Suppressor macrophage (primary cell): ENCODE measurements at places on chromosomes 2 and 18.

DNA sequence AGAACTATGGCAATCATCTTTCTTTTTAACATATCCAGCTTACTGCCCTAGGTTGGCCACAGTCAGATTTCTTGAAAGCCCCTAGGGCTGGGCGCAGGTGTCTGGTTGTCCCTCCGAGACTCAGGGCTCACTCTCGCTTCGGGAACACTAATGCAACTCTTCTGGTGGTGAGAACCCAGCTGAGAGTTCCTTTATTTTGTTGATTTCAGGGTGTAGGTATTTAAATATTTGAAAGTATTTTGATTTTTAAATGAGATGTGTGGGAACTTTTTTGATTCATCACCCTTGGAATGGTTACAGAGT lies 40.7 kb downstream of the INPP4A start:
- no peak for DNase-seq

- peak; percentile 31 for DNase-seq
Observed at GRCh38 chr2:127007652-127008051, 99.3 kb downstream of the BIN1 start.

DNA sequence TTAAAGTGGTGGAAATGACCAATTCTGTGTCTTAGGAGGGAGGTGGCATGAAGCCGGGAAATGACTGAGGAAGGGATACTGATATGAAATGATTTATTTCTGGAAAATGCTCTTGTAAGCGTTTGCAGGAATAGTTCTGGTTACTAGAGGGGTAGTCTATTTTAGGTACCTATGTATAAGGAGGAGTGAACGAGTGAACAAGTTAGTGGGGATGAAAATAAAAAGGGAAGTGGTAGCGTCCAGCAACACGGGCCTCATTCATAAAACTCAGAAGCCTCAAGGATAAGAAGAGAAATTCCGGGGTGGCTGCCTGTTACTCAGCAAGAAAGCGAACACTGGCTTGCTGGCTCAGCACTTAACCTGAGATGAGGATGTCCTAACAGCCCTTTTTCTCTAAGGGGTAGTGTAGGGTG lies 303.3 kb downstream of the NCKAP5 start:
- DNase-seq = no peak

DNA sequence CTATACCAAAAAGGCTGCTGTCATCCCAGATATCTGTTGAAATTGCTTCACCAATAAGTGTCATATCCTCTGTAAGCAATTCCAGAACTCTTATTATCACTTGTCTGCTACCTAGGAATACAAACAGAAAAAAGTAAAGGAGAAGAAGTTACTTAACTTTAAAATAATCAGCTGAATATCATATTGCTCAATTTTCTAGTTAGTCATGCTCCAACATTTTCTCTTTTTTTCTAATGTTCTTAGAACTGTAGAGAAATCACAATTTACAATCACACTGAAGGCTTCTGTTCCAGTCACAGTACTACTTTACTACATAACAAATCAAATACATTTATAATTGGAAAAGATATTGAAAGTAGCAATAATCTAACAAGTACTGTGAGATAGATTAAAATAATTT lies 17.4 kb downstream of the RTTN start:
- no peak for DNase-seq

- no peak for DNase-seq
Observed at GRCh38 chr2:43569921-43570320, 25.9 kb downstream of the THADA start.

DNA sequence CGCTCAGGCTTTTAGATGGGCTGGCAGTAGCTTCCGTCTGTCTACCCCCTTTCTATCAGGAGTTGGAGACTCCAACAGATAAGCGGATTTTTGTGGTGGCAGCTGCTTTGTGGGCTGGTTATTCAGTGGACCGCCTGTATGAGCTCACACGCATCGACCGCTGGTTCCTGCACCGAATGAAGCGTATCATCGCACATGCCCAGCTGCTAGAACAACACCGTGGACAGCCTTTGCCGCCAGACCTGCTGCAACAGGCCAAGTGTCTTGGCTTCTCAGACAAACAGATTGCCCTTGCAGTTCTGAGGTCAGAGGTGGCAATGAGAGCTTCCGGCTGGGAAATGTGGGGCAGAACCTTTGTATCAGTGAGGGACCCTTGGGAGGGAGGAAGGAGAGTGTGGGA lies 14.8 kb downstream of the CAD start:
- DNase-seq = no peak

DNA sequence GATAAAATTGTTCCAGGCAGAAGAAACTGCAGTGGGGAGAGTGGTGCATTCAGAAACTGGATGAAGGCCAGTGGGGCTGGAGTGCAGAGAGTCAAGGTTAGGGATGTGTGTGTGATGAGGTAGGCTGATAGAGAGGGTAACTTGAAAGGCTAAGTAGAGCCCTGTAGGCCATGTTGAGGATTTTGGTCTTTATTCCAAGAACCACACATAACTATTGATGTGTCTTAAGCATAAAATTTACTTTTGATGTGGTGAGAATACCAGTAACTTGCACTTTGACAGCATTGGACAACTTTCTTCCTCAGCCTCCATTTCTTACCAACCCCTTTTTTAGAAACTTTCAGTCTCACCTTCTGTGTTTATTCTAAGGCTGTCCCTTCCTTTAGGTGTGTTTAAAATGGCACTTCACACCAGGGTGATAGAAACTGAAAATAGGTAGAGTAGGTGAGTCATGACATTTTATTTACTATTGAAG lies 22.6 kb downstream of the MTX2 start:
- no peak for DNase-seq

DNA sequence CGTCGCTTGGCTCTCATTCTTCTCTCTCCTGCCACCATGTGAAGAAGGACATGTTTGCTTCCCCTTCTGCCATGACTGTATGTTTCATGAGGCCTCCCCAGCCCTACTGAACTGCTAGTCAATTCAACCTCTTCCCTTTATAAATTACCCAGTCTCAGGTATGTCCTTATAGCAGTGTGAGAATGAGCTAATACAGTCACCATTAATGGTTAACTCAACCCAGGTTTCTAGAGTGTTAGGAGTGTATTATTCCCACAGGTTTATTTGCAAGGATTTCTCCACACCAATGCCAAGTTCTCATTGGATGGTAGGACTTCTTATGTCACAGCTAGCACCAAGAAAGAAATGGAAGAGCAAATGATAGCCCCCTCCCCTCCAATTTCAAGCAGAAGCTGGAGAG lies 71.9 kb downstream of the DYNAP start:
- no peak for DNase-seq

DNA sequence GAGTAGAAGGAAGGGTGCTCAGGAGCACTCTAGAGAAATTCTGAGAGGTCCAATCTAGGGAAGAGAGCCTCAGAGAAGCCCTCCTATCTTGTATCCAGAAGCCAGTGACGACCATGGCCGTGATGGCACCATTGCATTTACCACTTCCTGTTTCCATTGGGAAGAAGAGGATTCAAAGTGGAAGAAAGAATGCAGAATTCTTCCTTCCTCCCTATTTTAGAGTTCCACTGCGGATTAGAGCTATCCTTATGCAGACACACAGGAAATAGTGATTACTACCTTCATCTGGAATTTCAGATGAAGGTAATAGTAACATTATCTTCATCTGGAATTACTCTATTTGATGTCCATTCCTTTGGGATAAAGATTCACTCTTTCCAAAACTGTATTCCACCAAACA lies 45.6 kb upstream of the PCBP1 start:
- peak; percentile 48 for DNase-seq

GRCh38 chr18:62751341-62751821 lies 36.0 kb downstream of the PHLPP1 start:
- DNase-seq = no peak

GRCh38 chr2:223735035-223735640 lies 102.2 kb downstream of the AP1S3 start:
- DNase-seq = no peak

- DNase-seq = no peak
Observed at GRCh38 chr18:9712130-9712577, 4.1 kb downstream of the RAB31 start.
